ENCODE measurements at places on chromosomes 4 and X. TPM values are rescaled to one million over a fixed set of nuclear protein-coding genes. Genes with fewer than 3 reads are reported as not detected.

DNA sequence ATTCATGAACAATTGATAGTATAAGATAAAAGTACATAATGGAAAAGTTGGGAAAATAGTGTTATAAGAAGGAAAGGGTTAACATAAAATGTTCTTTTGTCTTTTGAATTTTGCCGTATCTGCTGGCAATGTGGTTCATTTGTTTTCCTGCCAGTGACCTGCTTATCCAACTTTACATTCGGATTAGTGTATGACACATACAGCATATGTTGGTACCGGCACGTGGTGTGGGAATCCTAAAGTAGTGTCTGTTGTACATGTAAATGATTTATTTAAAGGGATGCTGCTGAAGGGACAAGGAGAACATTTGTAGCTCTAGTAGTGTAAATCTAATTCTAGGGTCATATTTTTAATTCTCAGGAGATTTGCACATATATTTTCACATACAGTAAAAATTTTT, 11.5 kb downstream of the RAB9A start:
- DNase-seq, result no peak

GRCh38 chr4:43132010-43132582, 239.6 kb downstream of the GRXCR1 start:
- DNase-seq, result peak; percentile 45

DNA sequence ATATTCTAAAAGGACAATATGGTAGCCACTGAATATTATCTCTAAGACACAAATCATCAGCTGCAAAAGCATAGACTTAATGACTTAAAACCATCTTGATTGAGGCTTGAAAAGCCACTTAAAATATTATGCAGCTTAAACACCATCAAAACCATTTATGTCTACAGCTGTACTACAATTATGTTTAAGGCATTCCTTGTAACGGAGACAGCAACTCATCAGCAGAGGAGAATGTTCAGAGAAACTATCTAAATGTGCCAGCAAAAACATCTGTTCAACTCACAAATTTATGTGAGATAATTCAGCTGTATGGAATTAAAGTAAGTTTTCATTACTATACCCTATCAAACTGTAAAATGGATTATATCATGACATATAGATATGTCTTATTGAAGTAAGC, 147.9 kb upstream of the CTSO start:
- DNase-seq, result no peak

- no peak for DNase-seq
These were observed 33.3 kb upstream of the PRDX4 start for GRCh38 chrX:23633834-23634580.

DNA sequence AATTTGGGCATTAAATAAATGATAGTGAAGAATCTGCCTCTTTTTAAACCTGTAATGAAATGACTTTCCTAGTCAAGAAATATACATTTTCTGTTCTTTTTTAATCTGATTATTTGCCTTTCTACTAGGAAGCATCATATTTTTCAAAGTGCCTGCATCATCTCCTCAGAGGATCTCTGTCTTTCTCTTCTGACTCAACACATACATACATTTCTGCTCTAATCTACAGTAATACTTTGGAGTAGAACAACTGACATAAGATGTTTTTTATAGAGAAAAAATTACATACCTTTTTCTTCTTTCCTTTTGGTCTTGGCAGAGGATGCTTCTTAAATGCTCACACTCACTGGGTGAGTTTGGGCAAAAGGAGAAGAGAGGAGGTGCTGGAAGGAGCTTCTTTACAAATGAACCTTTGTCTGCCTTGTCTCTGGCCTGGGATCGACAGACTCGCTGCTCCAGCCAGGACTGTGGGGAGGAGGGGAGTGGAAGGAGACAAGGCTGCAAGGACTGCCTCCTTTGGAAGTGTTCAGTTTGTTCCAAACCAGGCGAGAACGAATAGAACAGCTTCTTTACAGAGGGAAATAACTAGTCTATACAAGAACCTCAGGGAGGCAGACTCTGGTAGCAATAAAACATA, at the start of gene SCRG1:
TSS of gene SCRG1 (minus strand) at position 338 of the 637 bp plus-strand sequence. CDS start 7,702 bp downstream, outside the sequence.
- no peak for DNase-seq

AKAP4 gene
- 0.32 TPM for total RNA-seq

GYPE gene
- total RNA-seq, result 2.3 TPM

CXCL11 gene
- 0.85 TPM for total RNA-seq

NPY1R gene
- 5.1 TPM for total RNA-seq

KCNE5 gene
- 1.5 TPM for total RNA-seq

TGIF2LX gene
- not detected for total RNA-seq

BMP3 gene
- total RNA-seq, result 19.1 TPM

GLUD2 gene
- total RNA-seq, result 3.3 TPM

PLXNB3 gene
- total RNA-seq, result 5.9 TPM
